ENCODE measurements at places on chromosomes 7 and 10.
A peak's percentile ranks its signal among the peaks of the same experiment; 100 is the strongest.

DNA sequence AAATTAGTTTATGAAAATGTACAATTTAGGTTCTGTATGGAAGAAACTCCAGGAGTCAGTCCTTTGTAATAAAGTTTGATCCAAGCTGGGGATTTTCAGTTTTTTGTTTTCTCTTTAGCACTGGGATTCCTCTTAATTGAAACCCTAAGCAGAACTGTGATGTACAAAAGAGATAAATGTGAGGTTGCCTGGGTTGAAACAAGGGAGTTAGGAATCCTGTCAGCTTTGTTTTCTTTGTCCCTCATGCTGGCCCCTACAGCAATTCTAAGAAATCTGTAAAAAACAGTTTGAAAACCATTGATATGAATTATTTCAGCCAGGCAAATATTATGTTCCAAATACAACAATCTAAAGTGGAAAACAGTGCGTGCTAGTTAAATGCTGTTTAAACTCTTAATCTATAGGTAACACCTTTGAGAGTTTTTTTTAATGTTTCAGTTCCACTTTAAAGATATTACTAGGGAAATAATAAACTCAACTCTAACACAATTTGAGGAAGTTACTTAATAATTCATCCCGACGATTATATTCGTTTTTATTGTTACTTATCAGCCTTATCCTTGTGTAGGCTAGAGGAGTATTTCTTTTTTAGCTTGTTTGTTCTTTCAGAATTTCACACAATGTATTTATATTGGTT is 65.3 kb downstream of the SGCE start:
- no peak for DNase-seq

DNA sequence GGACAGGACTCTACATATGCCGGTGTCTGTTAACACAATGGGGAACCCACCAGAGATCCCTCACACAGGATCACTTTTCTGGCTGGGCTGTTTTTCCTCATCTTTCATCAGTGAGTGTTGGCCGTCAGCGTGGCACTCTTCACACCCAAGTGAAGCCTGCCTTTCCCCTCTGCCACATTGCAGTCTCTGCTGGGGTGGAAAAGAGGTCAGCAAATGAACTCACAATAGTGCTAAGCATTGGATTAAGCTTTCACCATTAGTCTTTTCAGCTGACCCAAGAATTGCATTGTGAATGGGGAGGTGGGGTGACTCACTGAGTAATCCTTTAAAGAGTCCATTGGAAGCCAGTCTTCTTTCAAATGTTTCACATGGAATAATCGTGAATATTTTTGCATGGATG is 143.0 kb downstream of the KIAA1217 start:
- no peak for DNase-seq

GRCh38 chr7:35736725-35737124 is 41.8 kb upstream of the HERPUD2 start:
- DNase-seq, result no peak

DNA sequence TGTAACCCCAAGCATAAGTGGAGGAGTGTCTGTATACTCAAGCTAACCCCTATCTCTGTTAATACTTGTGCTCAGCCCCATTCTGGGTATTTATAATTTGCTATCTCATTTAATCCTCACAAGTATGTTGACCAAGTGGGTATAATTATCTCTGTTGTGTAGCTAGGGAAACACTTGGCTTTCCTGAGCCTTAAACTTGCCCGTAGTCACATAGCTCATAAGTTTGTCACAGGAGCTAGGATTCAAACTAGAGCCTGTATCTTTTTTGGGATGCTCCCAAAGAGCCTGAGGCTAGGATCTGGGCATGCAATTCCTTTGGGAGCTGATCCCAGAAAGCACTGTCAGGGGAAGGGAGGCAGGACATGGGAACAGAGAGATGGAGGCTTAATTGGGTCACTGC is 377.4 kb downstream of the GALNT17 start:
- DNase-seq, result no peak

GRCh38 chr10:15155978-15156656 is 12.4 kb downstream of the NMT2 start:
- no peak for DNase-seq

DNA sequence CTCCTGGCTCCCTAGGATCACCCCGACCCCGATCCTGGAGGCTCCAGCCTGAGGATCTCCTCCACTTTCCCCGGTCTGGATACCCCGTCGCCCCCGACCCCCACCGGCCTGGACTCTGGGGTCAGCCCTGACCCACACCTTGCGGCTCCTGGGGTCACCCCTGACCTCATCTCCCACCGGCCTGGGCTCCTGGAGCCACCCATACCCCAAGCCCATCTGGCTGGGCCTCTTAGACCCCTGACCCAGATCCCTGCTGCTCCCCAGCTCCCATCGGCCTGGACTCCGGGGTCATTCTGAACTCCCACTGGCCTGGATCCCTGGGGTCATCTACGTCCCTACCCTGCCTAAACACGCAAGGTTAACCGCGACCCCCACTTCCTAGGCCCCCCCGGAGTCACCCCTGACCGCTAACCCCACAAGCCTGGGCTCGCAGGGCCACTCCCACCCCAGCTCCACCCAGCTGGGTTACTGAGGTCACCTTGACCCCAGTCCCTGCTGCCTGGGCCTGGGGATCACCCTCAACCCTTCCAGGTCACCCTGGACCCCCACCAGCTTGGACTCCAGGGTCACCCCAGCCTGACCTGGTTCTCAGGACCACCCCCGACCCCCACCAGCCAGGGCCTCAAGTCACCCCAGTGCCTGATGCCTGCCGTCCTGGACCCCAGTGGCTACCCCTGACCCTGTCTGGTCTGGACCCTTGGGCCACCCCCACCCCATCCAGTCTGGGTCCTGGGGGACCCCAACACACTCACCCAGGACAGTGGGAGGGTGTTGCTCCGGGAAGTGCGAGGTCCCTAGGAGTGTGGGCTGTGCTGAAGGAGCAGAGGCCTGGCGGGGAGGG is 1.2 kb downstream of the FOXK1 start:
- DNase-seq, result no peak

DNA sequence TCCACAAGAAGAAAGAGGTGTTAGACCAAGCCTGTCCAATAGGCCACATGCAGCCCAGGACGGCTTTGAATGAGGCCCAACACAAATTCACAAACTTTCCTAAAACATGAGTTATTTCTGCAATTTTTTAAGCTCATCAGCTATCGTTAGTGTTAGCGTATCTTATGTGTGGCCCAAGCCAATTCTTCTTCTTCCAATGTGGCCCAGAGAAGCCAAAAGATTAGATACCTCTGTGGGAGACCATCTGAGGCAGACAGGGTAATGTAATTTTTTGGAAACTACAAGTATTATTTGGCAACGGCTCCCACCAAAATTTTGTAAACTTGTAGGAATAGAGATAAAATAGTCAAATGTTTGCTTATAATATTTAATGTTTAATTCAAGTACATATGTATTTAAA is 153.8 kb downstream of the SRPK2 start:
- DNase-seq, result no peak

DNA sequence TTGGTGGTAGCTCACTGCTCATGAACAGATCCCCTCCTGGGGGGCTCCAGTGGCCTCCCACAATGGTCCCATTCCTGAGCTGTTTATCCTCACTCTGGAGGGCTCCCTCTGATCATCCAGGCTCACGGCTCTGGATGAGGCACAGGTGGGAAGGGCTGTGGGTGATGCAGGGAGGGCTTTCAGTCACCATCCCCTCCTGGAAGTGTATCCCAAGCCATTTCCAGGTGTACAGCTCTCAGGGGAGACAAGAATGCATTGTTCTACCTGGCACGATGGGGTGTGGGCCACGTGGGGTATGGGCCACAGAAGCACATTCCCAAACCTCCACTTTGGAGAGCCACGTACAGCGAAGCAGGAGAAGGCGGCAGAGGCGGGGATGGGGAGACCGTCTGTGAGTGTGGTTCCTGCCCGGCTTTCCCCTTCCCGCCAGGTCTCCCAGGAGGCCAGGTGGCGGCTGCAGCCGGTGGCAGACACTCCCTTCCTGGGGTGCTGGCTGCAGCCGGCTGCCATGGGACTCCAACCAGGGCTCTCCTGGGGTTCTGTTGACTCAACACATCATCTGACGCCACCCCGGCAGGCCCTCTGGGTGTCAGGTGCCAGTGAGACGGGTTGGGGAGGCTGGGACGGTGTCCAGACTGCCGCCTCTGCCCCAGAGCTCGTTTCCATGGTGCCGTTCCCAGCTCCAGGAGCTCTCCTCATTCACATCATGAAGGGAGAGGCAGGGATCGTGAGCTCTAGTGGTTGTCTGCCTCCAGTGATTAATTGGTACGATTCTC is 169.7 kb upstream of the RHEB start:
- no peak for DNase-seq

DNA sequence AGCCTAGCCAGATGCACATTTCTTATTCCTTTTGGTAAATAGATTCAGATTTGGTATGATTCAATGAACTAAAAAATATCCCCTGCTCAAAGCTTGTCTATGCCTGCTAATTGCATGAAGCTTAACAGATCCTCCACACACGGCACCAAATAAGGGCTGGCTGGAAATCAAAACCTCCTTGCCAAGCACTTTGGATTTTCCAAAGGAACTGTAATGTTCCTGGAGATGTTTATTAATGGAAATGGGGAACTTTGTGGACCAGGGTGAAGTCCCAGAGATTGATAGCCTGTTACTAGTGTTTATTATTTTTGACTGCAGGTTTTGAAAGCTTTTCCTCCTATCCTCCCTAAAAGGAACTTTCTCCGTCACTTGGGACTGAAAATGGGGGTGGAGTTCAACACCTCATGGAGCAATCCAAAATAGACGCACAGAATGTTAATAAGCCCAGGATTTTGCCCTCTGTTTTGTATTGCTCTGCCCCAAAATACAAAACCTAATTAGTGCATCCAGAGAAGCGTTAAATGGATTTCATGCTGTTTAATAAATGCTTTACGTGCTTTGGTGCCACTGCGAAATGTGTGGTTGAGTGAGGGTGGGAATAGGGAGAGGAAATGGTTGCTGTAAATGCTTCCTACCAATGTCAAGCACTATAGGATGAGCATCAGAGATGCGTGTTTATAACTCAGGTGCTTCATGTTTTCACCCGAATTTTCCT is 1027.7 kb downstream of the LRMDA start:
- no peak for DNase-seq

- no peak for DNase-seq
Measured at GRCh38 chr10:26911811-26912461, 51.2 kb upstream of the ABI1 start.

DNA sequence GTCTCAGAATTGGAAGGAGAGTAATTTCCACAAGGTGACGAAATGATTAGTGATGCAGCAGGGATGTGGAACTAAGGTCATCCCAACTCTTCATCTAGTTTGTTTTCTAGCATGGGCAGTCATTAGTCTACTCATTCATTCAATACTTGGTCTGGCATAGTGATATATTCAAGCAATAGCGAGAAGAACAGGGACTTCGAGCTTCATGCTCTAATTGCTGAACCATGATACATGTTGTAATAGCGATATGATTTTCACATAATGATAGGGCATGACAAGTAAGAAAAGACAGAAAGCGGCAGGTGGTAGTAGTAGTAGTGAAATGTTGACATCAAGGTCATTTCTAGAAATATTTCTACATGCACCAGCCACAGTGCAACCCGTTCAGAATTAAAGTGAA is 652.1 kb downstream of the PHTF2 start:
- no peak for DNase-seq

DNA sequence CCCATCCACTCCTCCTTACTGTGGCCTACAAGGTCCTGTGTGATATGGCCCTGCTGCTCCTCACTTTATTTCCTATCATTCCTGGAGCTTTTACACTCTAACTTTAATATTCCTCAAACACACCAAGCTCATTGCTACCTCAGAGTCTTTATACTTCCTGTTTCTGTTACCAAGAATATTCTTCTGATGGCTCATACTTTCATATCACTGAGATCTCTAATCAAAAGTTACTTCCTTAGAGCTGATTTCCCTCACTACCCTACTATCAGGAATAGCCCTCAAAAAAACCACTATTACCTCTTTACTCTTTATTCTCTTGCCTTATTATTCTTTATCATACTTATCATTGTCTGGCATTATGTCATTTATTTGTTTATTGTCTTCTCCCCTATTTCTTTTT is 5.8 kb upstream of the PPP3CB start:
- no peak for DNase-seq

DNA sequence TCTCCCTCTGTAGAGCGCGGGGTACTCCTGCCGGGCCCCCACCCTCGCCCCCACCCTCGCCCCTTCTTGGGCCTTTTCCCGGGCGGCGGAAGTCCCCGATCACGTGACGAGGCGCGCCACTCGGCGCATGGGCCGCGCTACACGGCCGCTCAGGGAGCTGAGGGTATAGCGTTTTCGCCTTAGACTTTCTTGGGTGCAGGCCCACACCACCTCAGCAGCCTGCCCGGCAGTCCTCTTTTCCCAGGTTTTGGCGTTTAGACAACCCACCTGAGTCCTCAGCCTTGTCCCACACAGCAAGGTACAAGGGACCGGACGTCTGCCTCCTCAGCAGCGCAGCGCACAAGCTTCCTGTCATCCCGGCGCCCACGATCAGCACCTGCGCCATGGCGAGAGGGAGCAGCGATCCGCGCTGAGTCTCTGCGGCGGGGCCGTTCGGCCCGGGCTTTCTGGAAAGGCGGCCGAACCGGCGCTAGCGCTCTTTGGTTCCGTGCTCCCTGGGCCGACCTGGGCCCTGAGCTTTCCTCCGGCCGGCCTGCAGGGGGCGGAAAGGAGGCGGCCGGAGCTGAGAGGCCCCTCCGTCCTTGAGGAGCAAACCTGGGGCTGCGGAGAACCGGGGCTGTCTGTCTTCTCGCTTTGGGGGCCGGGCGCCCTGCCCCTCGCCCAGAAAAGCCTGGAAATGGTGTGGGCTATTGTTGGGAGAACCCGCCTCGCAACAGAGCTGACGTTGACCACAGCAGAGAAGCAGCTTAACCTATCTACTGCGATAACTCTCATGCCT is at the start of gene RNLS:
Gene RNLS, minus strand, starts transcription at position 513 of the 778 bp plus-strand sequence.
- DNase-seq, result peak; percentile 47

DNA sequence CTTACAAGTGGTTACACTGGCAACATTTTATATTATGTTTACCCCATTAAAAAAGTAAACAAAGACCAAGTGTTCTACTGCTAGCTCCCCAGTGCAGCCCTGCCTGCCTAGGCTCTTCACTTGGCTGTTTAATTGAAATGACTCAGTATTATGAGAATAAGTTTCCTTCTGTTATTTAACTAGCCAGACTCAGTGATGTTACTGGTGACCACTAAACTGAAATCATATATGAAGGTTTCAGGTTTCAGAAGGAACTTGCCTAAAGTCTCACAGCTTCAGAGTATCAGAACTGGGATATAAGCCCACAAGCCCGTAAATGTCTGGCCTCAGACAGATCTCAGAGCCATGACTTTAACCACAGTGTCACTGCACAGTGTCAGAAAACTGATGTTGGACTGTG is 66.8 kb upstream of the EXOC4 start:
- DNase-seq, result no peak

DNA sequence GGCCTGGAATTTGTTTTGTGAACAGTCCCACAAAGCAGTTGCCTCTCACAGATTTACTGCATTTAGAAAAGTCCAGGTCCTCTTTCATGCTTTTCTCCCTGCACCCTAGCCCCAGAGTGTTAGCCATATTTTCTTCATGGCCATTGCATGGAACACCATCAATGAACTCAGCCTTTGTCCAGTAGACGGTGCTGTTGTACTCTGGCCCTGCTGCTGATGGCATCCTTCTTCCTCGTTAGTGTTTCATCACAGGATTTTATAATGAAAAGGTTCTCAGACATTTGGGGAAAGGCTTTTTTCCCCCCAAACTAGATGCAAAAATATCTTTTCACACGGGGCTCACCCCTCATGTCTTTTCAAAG is 93.0 kb upstream of the SLC25A13 start:
- no peak for DNase-seq

- no peak for DNase-seq
Measured at GRCh38 chr10:132847856-132848255, 61.9 kb upstream of the NKX6-2 start.

- no peak for DNase-seq
Measured at GRCh38 chr10:44237364-44238049, 147.4 kb downstream of the CXCL12 start.
